ENCODE measurements at places on chromosomes 7 and 10.

GRCh38 chr10:63562857-63563256, 41.7 kb downstream of the REEP3 start:
- no peak for DNase-seq

DNA sequence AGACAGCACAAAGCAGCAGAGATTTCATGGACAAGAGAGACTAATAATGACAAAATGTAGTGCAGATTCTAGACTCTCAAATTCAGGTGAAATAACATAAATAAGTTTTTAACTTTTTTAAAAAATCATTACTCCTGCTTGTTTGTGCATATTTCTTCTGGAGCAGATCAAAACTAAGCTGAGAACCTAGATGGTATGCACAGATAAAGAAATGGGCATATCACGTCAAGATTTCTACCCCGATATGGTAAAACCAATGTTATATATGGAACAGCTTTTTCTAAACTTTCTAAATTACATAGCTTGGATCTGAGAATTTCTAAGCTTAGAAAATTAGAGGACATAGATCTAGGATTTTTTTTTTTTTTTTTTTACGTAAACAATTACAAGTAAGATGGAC, 18.2 kb downstream of the TWIST1 start:
- DNase-seq, result no peak

DNA sequence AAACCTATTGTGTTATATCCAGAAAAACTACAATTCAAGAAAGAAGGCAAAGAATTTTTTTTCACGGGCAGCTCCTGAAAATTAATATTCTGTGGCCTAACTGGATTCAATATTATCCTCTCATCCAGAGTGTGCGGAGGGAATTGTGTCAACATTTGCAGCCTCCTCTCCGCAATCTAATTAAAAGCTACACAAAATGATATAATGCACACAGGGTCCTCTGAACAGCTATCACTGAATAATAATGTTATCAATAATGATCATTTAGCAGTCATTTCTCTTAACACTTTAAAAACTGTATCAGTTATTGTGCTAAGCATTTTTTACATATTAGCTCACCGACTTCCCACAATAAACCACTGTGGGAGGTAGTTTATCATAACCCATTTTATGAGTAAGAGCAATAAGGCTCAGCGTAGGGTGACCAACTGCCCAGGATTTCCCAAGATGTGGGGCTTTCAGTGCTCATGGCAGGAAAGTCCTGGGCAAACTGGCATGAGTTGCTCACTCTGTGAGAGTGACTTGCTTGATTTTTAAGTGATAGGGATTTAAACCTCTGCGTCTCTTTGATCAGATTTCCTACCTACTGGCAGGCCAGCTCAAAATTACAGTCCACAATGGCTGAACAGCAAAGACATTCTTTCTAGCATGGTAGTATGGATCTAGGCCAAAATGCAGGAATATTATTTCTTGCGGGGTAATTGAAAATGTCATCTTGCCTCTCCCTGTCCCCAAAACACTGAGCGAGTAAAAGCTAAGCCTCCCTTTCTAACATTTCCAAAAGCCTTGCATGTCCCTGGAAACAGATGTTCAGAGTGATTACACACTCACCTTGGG, 65.7 kb downstream of the AOAH start:
- DNase-seq, result peak; percentile 53

DNA sequence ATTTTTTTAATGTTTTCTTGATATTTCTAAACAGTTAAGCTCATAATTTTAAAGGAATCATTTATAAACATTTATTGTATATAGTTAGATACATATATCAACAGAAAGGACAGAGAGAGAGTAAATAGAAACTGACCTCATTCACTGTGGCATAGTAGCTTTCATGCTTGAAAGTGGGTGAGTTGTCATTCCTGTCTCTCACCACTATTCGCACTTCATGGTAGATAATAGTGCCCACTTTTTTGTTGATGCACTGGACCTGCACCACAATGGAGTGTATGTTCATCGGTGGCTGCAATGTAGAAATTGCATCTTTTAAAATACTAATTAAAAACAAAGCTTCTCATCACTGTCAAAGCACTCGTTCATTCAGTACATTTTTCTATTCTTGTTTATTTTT, 432.0 kb downstream of the PCDH15 start:
- no peak for DNase-seq

DNA sequence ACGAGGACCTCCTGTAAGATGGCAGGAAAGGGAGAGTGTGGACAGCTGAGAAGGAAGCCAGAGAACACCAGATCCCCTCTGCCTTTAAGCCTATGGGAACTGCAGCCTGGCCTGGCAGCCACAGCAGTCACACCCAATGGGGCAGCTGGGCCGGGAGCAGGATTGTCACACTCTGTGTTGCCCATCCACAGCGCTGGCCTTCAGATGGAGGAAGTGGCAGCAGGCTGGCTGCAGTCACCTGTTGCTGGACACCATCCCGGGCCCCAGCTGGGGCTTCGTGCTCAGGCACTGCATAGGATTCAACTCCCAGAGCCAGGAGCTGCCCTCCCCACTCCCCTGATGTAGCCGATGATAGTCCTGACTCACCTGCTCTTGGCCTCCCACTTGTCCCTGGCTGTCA, 114.4 kb downstream of the COL13A1 start:
- no peak for DNase-seq
